Activated CD8-positive, alpha-beta memory T cell treated with anti-CD3 and anti-CD28 coated beads for 24 hours (primary cell): ENCODE measurements at places on chromosomes 13 and 19.

DNA sequence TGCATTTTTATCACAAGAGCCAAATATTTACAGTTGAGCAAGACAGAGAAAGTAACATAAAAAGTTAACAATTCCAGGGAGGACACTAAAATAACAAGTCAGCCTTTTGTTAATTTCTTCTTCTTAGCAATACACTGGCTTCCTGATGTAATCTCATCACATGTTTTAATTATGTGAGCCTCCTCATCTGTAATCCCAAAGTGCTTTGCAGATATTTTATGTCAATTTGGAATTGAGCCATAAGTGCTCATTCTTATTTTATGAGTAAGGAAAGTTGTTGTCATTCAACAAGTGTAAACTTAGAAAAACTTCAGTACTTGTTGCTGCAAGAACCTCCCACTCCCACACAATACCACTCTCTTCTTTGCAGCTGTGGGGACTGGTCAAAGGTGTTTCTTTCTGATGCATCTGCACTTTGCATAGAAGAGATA is 223.6 kb downstream of the GPC6 start:
- DNase-seq, result no peak

GRCh38 chr19:14363183-14364097 is 17.8 kb upstream of the ADGRE5 start:
- peak; percentile 82 for DNase-seq

DNA sequence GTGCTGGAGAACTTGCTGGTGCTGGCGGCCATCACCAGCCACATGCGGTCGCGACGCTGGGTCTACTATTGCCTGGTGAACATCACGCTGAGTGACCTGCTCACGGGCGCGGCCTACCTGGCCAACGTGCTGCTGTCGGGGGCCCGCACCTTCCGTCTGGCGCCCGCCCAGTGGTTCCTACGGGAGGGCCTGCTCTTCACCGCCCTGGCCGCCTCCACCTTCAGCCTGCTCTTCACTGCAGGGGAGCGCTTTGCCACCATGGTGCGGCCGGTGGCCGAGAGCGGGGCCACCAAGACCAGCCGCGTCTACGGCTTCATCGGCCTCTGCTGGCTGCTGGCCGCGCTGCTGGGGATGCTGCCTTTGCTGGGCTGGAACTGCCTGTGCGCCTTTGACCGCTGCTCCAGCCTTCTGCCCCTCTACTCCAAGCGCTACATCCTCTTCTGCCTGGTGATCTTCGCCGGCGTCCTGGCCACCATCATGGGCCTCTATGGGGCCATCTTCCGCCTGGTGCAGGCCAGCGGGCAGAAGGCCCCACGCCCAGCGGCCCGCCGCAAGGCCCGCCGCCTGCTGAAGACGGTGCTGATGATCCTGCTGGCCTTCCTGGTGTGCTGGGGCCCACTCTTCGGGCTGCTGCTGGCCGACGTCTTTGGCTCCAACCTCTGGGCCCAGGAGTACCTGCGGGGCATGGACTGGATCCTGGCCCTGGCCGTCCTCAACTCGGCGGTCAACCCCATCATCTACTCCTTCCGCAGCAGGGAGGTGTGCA is 587 bp downstream of the S1PR4 start:
- DNase-seq, result no peak

DNA sequence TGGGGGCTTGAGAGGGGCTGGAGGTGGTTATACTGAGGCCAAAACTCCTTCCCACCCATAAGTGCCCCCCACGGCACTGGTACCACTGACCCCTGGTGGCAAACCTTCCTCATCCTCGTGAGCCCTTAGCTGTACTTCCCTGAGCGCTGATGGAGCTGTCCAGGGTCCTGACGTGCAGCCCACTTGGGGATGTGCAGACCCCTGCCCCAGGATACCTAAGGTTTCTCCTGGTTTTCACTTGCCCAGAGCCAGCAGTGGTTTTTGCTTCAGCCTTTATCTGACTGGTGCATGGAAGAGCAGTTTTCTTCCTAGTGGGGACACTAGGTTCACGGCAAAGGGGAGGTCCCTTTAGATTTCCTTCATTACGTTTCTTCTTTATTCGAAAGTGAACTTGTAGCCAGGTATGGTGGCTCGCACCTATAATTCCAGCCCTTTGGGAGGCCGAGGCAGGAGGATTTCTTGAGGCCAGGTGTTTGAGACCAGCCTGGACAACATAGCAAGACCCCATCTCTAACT is 28.7 kb upstream of the KCTD15 start:
- no peak for DNase-seq

DNA sequence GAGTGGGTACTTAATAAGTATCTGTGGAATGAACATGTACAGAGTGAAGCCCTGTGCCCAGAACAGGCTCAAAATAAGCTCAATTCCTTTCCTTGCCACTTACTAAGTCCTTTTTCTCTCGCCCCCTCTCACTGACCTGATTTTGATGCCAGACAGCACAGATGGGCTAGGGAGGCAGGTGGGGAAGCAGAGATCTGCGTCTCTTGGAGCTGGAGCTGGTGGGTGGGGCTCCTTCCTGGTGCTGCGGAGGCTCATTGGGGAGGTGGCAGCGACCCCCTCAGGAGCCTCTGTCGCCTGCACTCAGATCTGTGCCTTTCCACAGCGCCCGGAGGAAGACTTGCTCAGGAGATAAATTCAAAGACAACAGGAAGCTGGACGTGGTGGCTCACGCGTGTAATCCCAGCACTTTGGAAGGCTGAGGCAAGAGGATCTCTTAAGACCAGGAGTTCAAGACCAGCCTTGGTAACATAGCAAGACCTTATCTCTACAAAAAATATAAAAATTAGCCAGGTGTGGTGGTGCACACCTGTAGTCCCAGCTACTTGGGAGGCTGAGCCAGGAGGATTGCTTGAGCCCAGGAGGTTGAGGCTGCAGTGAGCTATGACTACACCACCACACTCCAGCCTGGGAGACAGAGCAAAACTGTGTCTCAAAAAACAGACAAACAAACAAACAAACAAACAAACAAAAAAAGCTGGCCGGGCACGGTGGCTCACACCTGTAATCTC is 14.6 kb downstream of the AKT2 start:
- no peak for DNase-seq

DNA sequence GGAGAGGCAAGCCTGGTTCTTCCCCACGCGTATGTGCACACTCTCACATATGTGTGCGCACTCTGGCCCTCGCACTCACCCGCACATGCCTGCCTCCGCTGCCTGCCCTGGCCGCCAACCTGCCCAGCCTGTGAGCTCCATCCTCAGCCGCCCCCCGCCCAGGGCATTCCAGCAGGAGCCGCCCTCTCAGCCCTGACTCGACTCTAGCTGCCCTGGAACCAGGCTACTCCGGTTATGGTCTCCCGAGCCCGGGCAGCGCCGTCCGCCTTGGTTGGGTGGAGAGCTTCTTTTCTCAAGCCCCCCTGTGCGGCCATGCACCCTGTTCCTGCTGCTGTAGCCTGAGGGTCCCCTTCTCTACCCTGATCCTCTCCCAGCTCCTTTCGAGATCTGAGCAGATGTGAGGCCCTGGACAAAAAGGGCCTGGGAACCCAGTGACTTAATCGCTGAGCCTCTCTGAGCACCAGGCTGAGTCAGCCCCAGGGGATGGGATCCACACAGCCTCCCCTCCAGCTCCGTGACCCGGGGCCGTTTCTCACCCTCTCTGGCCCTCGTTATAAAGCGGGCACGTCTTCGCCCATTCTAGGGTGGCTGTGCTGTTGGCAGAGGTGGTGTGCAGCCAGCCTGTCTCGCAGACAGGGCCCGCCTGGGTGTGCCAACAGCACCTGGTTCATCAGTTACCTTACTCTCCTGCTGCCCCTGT is 191.5 kb downstream of the TEX29 start:
- no peak for DNase-seq

- peak; percentile 78 for DNase-seq
Observed at GRCh38 chr13:114282041-114282670, 755 bp downstream of the UPF3A start.

GRCh38 chr13:63304497-63304896 is 1888.8 kb upstream of the PCDH20 start:
- DNase-seq, result no peak

- DNase-seq, result no peak
Observed at GRCh38 chr13:64239372-64239771, 2823.7 kb upstream of the PCDH20 start.

- no peak for DNase-seq
Observed at GRCh38 chr13:112721198-112722104, 31.6 kb downstream of the ATP11A start.

DNA sequence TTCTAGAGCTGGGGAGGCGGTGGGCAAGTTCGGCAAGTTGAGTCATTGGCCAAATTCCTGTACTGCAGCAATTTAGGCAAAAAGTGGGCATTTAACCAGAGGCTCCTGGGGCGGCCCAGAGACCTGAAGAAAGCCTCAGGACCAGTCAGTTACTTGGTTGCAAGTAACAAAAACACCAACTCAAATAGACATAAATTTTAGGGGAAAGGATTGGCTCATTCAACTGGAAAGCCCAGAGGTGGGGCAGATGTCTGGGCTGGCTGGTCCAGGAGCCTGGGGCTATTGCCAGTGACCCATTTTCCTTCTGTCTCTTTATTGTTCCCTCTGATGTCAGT is 97.1 kb downstream of the SIPA1L3 start:
- DNase-seq, result no peak

DNA sequence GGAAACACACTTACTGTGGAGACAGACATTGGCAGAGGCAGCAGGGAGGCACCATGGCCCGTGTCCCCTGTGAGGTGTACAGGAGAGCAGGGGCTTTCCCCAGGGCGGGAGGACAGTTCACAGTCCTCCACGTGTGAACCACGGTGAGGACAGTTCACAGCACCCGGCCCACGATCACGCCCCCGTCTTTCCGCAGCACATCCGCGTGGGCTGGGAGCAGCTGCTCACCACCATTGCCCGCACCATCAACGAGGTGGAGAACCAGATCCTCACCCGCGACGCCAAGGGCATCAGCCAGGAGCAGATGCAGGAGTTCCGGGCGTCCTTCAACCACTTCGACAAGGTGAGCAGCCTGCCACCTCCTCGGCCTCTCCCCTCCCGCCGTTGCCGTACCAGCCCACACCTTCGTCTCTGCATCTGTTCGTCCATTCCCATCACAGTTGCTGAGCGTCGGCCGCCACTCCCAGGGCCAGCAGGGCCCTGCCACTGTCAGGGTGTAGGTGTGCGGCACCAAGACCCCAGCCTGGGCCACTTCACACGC is 17.4 kb downstream of the CAPN12 start:
- no peak for DNase-seq

GRCh38 chr13:79485014-79485811 is 4.3 kb downstream of the NDFIP2 start:
- no peak for DNase-seq

DNA sequence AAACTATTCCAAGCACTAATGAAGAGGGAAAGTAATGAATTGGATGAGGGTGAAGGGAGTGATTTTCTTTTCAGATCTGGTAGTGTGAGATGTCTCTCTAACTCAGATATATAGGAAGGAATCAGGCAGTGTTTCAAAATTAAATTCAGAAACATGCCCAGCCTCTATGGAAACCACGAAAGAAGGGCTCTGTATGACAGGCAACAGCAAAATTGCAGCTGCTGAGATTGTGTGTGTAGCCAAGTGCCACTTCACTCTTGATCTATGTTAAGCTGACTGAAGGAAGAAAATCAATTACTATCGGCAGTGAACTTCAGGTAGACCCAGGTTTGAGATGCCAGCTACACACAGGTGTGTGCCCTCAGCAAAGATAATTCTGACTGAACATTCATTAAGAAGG is 387.4 kb downstream of the PCDH9 start:
- no peak for DNase-seq

GRCh38 chr19:5006201-5006600 is 37.3 kb downstream of the KDM4B start:
- no peak for DNase-seq
